MCF 10A (cell line): ENCODE measurements at places on chromosomes 4 and X. TPM values are rescaled to one million over a fixed set of nuclear protein-coding genes. Genes with fewer than 3 reads are reported as not detected.

DNA sequence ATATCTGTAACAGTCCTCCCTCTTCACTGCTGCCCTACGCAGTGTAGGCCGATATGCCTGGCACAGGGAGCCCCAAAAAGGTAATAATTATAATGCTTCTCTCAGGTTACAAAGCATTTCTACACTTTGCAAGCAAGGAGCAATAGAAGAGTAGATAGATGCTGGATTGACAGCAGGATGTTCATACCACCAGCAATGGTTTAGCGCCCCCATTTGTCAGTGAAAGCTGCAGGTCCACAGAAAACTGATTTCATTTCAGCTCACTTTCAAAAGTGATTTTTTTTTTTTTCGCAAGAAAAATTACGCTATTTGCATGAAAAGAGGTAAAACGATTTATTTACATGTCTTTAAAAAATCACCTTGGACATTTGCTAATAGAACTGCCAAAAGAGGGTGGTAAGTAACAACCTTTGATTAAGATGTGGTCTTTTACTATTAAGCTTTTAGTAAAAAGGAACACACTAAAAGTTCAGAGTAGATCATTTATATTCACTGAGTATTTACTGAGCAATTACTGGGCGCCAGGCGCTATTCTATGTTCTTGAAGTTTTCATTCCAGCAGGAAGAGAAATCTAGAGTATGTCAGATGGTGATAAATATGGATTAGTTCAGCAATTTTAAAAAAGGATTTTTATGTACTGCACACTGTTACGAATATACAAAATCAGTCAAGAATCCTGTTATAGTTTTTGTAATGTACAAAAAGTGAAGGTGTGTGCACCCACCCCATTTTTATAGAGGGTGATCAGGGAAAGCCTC, 34.4 kb downstream of the HPF1 start:
- H3K27ac ChIP-seq: no peak overlapping the region
- H3K27me3 ChIP-seq: no peaks in the 10 kb centered on the region
- no peak overlapping the region for H3K4me3 ChIP-seq
- DNase-seq: peak; percentile 11
- peaks cover 21% of the 10 kb centered on the region for H3K36me3 ChIP-seq

The RS1 gene
- total RNA-seq: not detected in 2 replicates

DNA sequence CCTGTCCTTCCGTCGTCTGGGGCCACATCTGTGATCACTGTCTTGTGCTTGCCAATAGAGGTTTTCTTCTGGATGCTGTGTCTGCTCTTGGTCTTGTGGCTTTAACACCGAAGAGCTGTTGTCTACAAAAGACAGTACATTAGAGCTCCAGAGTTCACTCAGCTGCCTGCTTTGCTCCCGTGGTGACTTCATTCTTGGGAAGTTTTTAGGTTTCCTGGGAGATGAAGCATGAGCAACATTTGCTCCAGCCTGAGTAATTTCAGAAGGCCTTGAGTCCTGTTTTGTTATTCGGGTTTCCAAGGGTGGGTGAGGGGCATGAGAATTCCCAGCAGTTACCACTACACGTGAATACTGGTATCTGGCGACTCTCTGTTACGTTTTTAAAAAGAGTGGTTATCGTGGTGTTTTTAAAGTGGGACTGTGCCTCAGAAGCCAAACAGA, 189.2 kb downstream of the SHROOM3 start:
- peak overlapping the region; percentile 93 for H3K27ac ChIP-seq
- no peaks in the 10 kb centered on the region for H3K36me3 ChIP-seq

DNA sequence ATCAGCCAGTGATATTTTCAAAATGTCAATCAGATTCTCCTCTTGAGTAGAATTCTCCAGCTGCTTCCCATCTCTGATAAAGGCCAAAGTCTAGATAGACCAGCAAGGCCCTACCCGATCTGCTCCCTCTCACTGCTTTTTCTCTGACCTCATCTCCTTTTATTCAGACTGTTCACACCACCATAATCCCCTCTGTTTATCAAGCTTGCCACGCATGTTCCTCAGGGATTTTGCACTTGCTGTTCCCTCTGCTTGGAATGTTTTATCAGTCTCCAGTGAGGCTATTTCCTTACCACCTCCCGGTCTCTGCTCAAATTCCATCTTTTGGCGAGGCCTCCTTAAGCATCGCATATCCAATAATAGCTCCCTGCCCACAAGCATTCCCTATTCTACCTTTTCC, 20.1 kb downstream of the NOCT start:
- no peaks in the 10 kb centered on the region for H3K27me3 ChIP-seq
- H3K27ac ChIP-seq: peak overlapping the region; percentile 44
- DNase-seq: no peak
- H3K4me3 ChIP-seq: no peak overlapping the region
- H3K36me3 ChIP-seq: peaks cover 21% of the 10 kb centered on the region

DNA sequence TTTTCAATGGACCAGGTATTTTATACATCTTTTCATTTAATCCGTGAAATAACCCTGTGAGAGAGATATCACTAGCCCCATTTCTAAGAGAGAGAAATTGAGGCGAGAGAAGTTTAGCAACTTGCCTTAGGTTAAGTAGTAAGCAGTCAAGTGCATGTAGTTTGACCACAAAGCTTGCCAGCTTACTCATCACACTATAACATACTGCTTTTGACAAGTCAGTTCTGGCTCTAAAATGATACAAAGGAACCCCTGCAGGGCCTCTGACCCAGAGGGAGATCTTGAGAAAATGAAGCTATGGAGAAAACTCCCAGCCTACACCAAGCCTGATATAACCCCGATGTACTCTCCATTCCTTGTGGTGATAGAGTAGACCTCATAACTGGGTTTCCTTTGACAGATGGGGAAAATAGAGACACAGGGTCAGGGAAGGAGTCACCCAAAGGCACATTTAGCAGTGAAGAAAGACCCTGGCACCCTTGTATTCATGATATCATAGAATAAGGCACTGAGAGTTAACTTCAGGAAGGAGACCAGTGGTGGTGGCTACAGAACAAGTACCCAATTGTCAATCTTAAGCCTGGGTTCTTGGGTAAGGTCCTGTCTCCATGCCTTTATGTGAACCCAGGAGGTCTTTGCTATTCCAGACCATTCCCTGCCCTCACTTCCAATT, 60.2 kb upstream of the MSN start:
- no peak overlapping the region for H3K27ac ChIP-seq
- H3K27me3 ChIP-seq: no peaks in the 10 kb centered on the region
- no peak overlapping the region for H3K4me3 ChIP-seq
- no peaks in the 10 kb centered on the region for H3K36me3 ChIP-seq

The EDA2R gene
- total RNA-seq: 30.3 and 32.4 TPM in 2 replicates

GRCh38 chrX:141314441-141314840, 72.1 kb upstream of the SPANXC start:
- no peak overlapping the region for H3K27ac ChIP-seq
- no peaks in the 10 kb centered on the region for H3K27me3 ChIP-seq
- no peaks in the 10 kb centered on the region for H3K36me3 ChIP-seq
- no peak for DNase-seq
- H3K4me1 ChIP-seq: no peaks in the 10 kb centered on the region

GRCh38 chr4:173046818-173047217, 121.8 kb upstream of the GALNT7 start:
- DNase-seq: no peak
- no peaks in the 10 kb centered on the region for H3K27me3 ChIP-seq
- no peak overlapping the region for H3K4me3 ChIP-seq
- H3K36me3 ChIP-seq: no peaks in the 10 kb centered on the region

DNA sequence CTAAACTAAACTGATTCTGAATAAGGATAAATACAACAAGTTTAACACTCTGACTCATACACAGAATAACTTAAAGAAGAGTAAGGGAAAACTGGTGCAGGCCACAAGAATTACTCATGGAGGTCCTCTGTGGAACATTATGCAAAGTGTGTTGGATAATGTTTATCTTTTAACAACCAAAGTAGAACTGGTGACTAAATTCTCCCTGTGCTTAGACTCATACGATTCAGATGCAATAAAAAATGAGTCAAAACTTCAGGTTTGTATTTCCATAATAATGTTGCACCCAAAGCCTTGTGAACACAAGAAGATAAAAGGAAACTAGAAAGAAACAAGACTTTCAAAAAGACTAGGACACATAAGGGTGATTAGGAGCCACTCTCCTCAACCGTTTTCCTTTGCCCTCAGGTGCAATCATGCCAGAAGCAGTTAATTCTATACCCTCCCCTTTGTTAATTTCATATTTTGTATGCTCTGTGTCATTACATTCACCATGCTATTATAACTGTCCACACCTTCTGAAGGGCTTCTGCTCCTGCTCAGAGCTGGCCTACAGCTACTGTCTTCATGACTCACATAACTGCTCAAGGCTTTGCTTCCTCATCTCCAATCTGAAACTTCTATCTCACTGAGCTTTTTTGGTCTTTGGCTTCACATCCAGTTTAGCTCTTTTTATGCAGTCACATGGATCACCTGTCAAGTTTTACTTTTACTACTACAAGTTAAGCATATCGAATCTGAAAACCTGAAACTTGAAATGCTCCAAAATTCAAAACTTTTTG, 60.2 kb downstream of the KCNIP4 start:
- H3K27ac ChIP-seq: peak overlapping the region; percentile 44
- H3K4me3 ChIP-seq: no peak overlapping the region
- peaks cover 11% of the 10 kb centered on the region for H3K4me1 ChIP-seq
- H3K27me3 ChIP-seq: no peaks in the 10 kb centered on the region
- DNase-seq: peak; percentile 77

DNA sequence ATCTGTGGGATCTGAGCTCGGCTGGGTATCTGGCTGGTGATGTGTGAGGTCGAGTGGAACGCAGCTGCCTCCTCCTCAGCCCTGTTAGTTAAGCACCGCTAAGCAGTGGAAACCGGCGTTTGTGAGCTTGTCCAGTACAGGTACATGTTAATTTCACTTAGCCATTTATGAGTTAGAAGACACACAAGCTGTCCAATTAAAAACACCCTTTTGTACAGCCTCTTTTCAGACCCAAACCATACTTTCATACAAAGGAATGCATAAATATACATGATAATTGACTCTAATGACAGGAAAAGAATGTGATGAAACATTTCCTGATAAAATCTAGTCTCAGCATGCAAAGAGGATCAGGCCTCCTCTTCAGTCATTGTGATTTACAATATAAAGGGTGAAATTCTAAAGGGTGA, 163.6 kb upstream of the FAT1 start:
- H3K27me3 ChIP-seq: no peaks in the 10 kb centered on the region
- H3K4me3 ChIP-seq: no peak overlapping the region
- DNase-seq: peak; percentile 18
- H3K36me3 ChIP-seq: no peaks in the 10 kb centered on the region
- peaks cover 11% of the 10 kb centered on the region for H3K4me1 ChIP-seq
- H3K27ac ChIP-seq: peak overlapping the region; percentile 31

DNA sequence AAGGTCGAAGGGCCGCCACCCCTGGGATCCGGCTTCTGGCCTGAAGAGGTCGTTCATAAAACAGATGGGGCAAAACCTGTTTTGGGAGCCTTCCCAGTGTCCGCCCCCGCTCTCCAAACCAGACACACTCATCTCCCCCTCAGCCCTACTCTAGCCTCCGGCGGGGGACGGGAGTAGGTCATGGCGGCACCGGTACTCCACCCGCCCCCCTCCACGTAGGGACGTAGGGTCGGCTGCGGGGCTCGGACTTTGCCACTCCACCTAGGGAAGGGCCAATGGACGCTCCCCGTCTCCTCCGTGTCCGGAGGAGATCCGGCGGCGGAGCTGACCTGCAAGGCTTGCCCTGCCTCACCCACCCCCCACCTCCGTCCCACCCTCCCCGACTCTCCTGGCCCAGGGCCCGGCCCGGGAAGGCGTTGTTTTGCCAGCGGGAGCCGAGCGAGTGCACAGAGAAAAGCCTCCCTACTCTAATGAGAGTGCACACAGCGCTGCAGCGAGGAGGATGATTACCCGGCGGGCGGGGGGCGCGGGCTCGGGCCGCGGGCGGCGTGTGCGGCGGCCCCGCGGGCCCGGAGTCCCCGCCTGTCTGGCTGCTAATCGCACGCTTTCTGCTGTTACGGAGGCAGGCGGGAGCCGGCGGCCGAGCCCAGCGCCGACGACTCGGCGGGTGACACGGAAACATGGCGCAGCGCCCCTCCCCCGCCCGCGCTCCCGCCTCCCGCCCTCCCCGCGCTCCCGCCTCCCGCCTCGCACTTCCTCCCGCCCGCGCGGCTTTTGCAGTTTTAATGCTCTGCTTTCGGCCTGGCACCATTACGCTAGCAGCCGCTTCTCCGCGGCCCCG, 8.3 kb upstream of the BCOR start:
- peak; percentile 62 for DNase-seq
- H3K27me3 ChIP-seq: peaks cover 5% of the 10 kb centered on the region
- H3K36me3 ChIP-seq: no peaks in the 10 kb centered on the region
- H3K4me3 ChIP-seq: peak overlapping the region; percentile 76
- H3K4me1 ChIP-seq: peaks cover 3% of the 10 kb centered on the region

- DNase-seq: no peak
- H3K27ac ChIP-seq: no peak overlapping the region
- H3K36me3 ChIP-seq: no peaks in the 10 kb centered on the region
- no peaks in the 10 kb centered on the region for H3K27me3 ChIP-seq
- peaks cover 24% of the 10 kb centered on the region for H3K4me1 ChIP-seq
- H3K4me3 ChIP-seq: no peak overlapping the region
These were observed 47.2 kb downstream of the AFAP1 start for GRCh38 chr4:7892212-7893019.

- no peaks in the 10 kb centered on the region for H3K36me3 ChIP-seq
- no peak overlapping the region for H3K27ac ChIP-seq
- peak; percentile 6 for DNase-seq
- no peaks in the 10 kb centered on the region for H3K4me1 ChIP-seq
These were observed 398.0 kb downstream of the MAGEB5 start for GRCh38 chrX:26613956-26614355.

GRCh38 chr4:148643851-148644250, 201.6 kb upstream of the NR3C2 start:
- no peak overlapping the region for H3K27ac ChIP-seq
- DNase-seq: no peak
- H3K36me3 ChIP-seq: no peaks in the 10 kb centered on the region
- no peaks in the 10 kb centered on the region for H3K27me3 ChIP-seq
- no peak overlapping the region for H3K4me3 ChIP-seq

DNA sequence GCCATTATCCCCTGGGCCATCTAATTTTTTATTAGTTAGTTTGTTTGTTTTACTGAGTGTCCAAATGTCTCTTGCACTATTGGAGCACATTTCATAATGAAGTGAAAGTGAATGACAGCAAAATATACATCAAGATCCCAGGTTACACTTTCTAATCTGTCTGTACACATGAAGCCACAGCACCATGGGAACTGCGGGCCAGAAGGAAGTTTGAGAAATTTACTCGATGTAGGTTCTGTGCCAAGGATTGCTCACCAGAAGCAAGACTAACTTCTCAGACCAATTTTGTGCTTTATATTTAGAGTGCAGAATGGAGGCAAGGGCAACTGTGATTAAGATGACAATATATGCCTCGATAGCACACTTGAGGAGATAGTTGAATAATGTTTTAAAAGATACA, 258.0 kb downstream of the COL25A1 start:
- peaks cover 14% of the 10 kb centered on the region for H3K4me1 ChIP-seq
- DNase-seq: no peak
- H3K36me3 ChIP-seq: no peaks in the 10 kb centered on the region
- H3K27ac ChIP-seq: no peak overlapping the region

DNA sequence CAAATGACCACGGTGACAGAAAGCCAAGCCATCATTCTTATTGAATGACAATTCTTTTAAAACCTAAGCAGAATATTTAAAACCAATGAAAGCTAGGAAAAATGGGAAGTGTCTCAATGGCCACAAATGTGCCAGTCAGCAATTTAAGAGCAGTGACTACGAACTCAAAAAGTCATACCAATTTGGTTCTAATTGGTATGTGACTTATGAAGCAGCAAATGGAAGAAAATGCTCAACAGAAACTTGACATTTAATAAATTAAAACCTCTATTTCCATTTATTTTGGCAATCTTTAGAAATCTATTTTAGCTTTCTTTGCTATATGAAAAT, 25.7 kb upstream of the BCLAF3 start:
- no peak for DNase-seq
- H3K4me3 ChIP-seq: no peak overlapping the region
- no peak overlapping the region for H3K27ac ChIP-seq
- no peaks in the 10 kb centered on the region for H3K36me3 ChIP-seq
